ENCODE measurements at places on chromosomes 4 and X. TPM values are rescaled to one million over a fixed set of nuclear protein-coding genes. Genes with fewer than 3 reads are reported as not detected.

Gene CABS1
- total RNA-seq = not detected

Gene FTSJ1
- 35.4 TPM for total RNA-seq

Gene DDX53
- total RNA-seq = not detected

Gene YIPF7
- total RNA-seq = not detected

Gene ETDA
- total RNA-seq = not detected

Gene SPANXA1
- total RNA-seq = not detected

Gene TLR7
- total RNA-seq = not detected

Gene FGG
- not detected for total RNA-seq

Gene RPS6KA6
- total RNA-seq = 0.63 TPM

Gene RAB40A
- not detected for total RNA-seq

Gene RNF212
- total RNA-seq = 0.25 TPM

Gene CXXC4
- under 0.01 TPM for total RNA-seq

- no peak for DNase-seq
These were observed 17.9 kb downstream of the CNOT6L start for GRCh38 chr4:77801260-77801608.

DNA sequence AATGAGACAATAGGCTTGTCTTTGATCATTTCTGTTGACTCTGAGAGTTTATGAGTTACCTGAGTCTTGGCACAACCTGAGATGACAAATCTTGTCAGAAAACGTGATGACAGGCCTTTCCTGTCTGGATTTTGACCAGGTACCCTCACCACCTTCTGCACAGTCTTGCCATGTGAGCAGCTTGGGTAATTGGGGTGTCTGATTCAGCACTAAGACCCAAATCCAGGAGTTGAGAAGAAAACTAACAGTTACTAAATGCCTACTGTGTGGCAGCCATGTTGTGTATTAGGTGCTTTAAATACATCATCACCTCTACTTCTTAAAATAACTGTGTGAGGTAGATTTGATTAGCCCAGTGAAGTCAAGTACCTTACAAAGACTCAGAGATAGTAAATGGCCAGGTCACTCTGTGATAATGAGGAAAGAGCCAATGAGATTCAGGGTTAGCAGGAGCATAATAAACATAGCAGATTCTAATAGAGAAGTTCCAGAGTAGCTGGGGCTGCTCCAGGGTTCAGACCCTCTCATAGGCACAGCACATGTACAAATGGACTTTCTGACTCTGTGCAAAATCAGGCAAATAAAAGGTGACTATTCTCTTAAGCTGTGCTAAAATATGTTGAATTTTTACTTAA is 2.8 kb downstream of the EREG start:
- DNase-seq = no peak

DNA sequence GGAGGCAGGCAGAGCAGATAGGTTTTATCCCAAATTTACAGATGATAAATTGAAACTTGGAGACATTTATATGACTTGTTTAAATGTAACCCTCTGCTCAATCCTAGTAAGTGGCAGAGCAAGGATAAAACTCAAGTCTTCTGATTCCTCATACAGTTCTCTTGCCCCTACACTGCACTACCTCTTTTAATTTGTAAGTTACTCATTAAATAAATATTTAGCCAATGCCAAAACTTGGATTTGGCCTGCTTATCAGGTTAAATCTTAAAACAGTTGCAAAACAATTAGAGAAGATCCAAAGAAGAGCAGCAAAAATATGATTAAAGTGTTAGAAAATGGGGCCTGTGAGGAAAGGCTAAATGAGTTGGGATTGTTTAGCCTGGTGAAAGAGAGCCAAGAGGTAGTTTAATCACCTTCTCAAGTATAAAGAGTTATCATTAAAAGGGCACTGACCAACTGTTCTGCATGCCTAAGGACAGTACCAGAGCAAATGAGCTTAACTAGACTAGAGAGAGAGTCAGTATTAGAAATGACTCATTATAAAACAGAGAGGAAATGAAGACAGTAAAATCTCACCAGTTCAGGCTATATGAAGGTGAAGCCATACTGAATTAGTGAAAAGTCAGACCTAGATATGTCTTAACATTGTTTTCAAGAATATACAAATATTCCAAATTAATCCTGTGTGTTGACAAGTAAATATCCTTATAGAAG is 146.3 kb downstream of the GRIA3 start:
- no peak for DNase-seq

GRCh38 chr4:156547439-156547838 is 424.2 kb downstream of the PDGFC start:
- no peak for DNase-seq

- peak; percentile 41 for DNase-seq
These were observed 580 bp downstream of the NAF1 start for GRCh38 chr4:163166041-163166579.

DNA sequence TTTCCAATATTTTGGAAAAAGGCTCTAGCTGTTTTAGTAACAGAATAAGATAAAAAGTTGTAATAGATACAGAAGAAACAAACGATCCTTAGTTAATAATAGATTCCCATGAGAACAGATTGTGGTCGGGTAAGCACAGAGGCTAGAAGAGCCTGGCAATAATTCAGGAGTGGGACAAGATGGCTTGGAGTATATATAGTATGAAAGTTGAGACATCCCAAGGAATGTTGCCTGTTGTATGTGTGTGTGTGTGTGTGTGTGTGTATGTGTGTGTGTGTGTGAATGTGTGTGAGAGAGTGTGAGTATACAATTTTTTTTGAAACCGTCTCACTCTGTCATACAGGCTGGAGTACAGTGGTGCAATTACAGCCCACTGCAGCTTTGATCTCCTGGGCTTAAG is 150.7 kb downstream of the PDGFC start:
- no peak for DNase-seq

- DNase-seq = peak; percentile 88
These were observed 165.6 kb upstream of the S100G start for GRCh38 chrX:16484338-16484737.

DNA sequence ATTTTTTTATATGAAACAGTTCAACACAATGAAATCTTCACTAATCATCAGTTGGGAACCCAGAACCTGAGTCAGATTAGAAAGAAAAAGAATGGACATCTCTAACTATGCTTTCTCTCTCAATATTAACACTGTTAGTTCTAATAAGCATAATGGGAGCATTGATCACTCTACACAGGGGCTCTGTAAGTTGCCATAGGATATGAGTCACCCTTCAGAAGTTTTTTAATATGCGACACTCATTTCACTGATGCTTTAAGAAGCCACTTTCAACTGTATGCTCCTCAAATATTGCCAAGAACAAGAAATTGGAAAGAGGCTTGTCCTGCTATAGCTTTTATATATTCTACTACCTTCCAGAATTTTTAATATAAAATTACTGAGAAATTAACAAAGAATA is 187.0 kb downstream of the AASDH start:
- DNase-seq = peak; percentile 21

GRCh38 chr4:65457011-65457410 is 213.3 kb downstream of the EPHA5 start:
- no peak for DNase-seq

- DNase-seq = no peak
These were observed 298.8 kb upstream of the TAPT1 start for GRCh38 chr4:16524911-16525554.

GRCh38 chr4:81375745-81376144 is 96.0 kb downstream of the RASGEF1B start:
- no peak for DNase-seq

- DNase-seq = no peak
These were observed 49.8 kb downstream of the SCLT1 start for GRCh38 chr4:129043523-129043922.

GRCh38 chrX:109889289-109890006 is 113.5 kb upstream of the TMEM164 start:
- no peak for DNase-seq

DNA sequence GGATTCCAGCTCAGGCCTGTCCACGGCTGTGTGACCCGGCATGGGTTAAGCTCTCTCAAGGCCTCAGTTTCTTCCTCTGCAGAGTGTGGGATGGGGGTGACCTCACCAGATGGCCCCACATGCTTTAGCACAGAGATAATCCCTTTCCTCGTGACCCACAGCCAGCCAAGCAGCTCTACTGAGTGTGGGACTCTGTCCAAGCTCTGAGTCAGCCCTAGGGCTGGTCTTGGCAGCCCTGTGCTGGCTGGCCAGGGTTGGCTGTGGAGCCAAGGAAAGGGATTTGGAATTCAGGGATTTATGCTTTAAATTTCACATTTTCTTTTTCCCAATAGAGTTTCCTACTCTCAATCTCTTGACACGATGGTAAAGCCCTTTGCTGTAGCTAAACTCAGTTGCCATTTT is 19.7 kb upstream of the SPON2 start:
- peak; percentile 94 for DNase-seq

DNA sequence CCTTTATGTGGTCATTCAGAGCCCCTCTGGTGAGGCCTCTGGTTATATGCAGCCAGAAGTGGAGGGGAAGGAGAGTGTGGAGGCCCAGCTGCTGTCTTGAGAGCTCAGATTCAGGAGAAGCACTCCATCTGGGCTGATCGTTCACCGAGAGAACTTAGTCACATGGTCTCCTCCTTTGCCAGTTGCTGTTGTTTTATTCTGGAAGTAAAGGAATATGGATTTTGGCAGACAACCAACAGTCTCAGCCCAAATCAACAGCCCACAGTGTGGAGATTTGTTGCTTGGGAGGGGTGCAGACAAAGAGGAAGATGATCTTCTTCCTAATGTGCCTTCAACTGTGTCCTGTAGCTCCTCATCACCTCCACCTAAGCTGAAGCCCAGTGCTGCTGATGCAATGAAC is 355.4 kb downstream of the ANK2 start:
- DNase-seq = peak; percentile 34

- no peak for DNase-seq
These were observed 25.8 kb upstream of the RPL39 start for GRCh38 chrX:119817130-119817690.

DNA sequence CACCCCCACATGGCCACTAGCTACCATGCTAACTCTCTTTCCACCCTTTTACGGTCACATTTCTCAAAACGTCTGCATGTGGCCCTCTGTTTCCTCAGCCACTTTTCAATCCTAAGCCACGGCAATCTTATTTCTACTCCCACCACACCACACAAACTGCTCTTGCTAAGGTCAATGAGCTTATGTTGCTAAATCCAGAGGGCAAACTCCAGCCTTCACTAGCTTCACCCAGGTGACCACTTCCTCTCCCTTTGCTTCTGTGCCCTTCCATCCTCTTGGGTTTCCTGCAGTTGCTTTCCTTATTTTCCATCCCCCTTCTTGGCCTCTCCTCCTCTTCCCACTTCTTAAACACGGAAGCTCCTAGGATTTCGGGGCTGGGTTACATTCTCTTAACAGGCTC is 16.5 kb downstream of the CETN2 start:
- no peak for DNase-seq

- no peak for DNase-seq
These were observed 1.2 kb downstream of the CYBB start for GRCh38 chrX:37781081-37781480.

DNA sequence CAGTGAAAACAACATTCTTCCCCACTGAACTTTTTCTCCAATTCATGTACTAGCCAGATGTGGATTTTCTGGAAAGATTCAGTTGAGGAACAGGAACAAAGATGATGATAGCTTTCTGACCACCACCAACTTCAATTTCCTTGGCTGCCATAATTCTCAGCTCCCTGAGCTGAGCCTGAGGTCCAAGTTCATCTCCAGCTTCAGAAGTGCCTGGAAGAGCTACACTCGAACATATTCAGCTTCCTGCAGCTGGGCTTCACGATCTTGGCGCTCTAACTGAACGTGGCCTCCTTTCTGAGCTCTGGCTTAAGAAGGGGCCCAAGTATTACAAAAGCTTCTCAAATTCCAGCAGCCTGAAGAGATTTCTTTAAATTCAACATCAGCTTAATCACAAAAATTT is 83.9 kb downstream of the QDPR start:
- no peak for DNase-seq

DNA sequence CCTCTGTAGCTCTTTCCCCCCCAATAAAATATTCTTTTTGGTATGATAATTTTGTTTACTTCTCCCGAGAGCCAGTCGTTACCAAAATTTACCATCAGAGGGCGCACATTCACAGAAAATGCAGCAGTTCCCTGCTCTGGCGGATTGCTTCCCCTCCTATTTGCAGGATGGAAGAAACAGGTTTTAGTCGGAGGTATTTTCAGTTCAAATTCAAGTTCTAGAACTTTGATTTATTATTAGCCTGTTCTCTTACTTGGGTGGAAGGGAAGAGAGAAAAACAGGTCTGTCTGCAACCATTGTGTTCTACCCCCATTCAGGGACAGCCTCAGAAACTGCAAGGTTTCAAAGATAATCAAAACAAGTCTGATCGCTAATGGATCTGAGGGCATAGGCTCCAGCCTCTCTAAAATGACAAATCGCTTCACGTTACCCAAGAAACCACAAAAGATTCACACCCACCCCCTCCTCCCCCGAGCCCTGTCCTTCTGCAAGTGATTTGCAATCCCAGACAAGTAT is 263.8 kb upstream of the RPS6KA3 start:
- peak; percentile 42 for DNase-seq

- DNase-seq = no peak
These were observed 390.1 kb downstream of the ADAM29 start for GRCh38 chr4:175308236-175308635.

GRCh38 chrX:77528034-77528433 is 80.8 kb downstream of the FGF16 start:
- DNase-seq = no peak

DNA sequence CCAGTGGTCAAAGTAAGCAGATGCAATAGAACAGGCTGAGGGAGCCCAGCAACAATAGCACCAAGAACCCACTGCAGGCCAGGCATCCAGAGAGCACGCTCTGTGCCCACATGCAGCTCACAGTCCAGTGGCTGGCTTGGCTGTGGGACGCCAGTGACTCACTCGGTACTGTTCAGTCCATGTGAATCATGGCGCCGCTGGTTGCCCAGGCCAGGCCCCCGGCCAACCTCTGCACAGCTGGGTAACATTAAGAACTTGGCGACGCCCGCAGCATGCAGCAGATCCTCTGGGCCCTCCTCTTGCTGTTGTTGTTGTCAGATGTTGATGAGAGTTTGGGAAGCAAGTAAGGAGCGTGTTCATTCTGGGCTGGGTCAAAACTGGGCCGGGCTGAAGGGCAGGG is 60.5 kb downstream of the MSX1 start:
- no peak for DNase-seq

All from dermis microvascular lymphatic vessel endothelial cell (primary cell).